ENCODE measurements at places on chromosomes 1 and 21.

- no peak for DNase-seq
Measured at GRCh38 chr1:15557594-15557993, 27.3 kb downstream of the AGMAT start.

GRCh38 chr1:197092491-197093023 lies 25.5 kb upstream of the F13B start:
- DNase-seq = no peak

DNA sequence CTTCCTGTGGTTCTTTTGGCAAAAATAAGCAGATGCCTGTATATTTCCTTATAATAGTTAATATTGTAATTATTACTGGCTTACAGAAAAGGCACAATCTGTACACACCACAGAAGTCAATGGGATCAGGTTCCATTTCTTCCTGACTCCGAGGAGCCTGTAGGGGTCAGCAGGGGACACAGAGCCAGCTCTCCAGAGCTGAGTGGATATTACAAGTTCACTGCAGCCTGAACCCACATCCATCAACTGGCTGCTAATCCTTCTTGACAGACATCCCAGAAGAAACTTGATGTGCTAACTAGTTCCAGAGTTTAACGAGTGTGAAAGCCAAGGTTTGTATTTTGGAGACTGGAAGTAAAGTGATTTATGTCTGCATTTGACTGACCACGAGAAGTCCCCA lies 203.8 kb downstream of the LMX1A start:
- DNase-seq = no peak

DNA sequence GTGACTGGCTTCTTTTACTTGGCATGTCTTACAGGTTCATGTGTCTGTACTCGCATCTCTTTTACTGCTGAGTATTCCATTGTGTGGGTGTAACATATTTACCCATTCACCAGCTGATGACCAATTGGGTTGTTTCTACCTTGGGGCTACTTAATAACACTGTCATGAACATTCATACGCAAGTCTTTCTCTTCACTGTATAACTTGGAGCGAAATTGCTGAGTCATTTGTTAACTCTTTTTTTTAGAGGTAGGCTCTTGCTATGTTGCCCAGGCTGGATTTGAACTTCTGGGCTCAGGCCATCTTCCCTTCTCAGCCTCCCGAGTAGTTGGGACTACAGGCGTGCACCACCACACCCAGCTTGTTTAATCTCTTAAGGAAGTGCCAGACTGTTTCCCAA lies 6.5 kb downstream of the PYCR2 start:
- DNase-seq = no peak

DNA sequence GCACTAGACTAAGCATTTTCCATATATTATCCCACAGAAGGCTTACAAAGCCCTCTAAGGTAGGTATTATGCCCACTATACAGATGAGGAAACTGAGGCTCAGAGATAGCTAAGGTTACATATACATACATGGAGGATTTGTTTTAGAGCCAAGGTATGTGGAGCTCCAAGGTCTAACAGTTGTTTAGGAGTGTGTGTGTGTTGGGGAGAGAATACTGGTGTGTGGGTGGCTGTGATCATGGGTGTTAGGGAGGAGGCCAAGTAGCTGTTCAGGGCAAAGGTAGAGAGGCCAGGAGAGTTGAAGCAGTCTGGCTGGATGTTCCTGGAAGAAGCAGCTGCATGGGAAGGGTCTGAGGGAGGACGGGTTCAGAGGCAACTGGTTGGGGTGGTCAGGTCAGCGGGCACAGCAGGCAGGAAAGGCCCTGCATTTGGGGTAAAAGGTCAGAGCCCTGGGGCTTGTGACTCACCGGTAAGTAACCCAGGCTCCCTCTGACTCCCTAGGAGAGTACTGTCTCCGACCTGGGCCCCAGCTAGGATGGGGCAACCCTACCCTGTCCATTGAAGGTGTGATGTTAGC lies 5.1 kb upstream of the LDLRAP1 start:
- no peak for DNase-seq

DNA sequence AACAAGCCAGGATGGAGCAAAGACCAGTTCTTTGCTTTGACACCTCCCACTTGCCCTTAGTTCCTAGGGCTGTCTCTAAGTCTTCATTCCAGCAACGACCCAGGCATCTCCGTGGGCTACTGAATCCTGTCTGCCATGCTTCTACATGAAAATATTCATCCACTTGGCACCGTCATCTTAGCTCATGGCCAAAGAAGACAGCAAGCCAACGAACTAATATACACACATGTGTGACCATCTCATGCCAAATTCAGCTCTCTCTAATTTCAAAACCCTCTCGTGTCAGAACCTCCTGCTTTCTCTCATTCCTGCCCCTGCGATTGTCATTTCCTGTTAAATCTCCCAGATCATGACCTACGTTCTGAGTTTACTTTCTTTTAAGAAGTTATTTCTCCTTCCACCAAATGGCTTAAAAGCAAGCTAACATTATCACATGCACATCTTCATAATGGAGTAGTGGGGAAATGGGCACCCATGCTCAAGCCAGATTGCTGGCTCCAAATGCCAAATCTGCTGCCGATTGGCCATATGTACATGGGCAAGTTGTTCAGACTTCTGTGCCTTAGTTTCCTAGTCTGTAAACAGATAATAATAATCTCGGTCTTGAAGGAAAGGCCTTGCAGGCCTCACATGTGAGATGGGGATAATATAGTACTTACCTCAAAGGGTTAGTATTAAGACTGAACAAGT lies 373.4 kb downstream of the USH2A start:
- DNase-seq = no peak

GRCh38 chr1:242524571-242525359 lies at the start of gene PLD5:
Gene PLD5 (minus strand): TSS chr1:242524697.
- DNase-seq = no peak

DNA sequence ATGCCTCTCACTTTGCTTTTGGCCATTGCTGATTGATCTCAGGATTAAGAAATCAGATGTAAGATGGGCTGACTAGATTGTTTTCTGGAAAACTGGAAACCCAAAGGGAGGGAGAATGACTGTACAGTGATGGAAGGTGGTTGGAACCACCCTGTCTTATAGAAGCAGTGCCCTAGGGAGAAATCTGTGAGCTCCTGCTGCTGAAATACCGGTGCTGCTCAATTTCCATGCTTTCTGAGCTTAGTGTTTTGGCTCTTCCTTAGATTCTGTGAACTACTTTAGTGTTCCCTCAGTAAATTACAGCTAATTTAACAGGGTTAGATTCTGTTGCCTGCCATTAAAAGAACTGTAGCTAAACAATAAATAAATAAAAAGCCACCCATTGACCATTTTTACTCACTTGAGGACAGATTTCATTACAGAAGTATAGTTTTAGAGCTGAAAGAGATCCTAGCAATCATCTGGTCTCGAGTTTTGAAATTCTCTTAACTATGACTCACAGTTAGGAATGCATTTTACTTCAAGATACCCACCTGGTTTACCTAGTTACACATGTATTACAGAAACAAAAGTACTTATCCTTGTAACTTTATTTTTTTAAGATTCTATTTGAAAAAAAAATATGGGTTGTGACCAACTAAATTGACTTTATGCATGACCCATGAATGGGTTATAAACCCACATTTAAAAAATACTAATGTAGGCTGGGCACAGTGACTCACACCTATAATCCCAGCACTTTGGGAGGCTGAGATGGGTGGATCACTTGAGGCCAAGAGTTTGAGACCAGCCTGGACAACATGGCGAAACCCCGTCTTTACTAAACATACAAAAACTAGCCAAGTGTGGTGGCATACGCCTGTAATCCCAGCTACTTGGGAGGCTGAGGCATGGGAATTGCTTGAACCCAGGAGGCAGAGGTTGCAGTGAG lies 33.2 kb downstream of the CAMSAP2 start:
- DNase-seq = no peak

DNA sequence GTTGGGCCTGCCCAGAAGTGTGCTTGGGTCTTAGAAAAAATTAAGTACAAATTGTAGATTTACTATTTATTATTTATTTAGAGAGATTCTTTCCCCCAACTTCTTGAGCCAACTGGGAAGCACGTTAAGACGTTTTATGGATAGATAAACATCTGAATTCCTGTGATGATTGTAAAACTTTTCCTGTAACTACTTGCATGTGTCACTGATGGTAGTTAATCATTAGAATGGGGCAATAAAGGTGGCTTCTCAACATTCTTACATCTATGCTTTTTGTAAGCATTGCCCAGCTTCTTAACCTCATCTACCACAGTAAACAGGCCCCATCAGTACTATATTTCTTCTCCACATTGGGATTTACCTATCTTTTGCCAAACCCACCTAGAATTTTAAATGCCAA lies 559.8 kb downstream of the LMO4 start:
- no peak for DNase-seq

- DNase-seq = no peak
Measured at GRCh38 chr21:41923631-41924367, 30.0 kb downstream of the C2CD2 start.

DNA sequence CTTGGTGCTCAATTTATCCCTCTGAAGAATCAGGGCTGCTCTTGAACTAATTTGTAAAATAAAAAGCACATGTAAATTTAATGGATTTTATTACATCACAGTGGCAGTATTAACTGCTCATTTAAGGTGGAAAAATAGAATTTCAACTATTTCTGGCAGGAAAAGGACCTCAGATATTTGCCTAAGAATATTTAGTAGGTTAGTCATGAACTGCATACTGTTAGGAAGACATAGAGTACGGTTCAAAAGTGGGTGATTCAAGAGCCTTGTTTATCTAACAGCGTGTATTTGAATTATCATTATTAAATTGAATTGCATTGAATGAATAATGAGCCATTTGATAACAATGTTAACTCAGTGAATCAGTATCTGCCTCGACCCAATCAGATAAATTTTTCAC lies 248.8 kb upstream of the PBX1 start:
- no peak for DNase-seq

GRCh38 chr1:19087737-19088594 lies 122.1 kb downstream of the UBR4 start:
- DNase-seq = no peak

DNA sequence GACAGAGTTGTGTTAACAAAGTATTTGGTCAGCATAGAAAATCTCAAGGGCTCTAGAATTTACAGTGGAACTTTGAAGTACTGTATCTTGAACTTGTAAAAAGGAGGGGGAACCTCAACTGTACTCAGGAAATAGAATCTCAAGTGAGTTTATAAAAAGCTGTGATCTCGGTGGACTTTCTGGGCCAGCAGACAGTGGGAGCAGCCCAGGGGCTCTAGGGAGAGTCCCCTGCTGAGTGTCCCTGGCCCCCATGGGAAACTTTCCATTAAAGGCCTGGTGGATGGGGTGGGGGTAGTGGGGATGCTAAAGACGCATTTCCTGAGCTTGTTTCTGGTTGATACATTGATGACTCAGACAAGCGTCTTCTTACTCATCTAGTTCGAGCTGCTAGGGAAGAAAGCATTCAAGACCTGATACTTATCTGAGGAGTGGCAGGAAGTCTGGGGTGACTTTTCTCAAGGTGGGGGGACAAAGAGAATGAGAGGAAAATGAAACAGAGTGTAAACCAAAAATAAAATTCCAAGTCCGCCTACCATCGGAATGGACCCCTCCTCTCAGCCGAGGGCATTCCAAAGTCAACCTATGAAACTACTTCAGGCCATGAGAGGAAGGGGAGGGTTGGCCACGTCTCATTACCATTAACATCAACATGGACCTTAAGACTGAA lies 65.5 kb downstream of the NID1 start:
- DNase-seq = peak; percentile 56

DNA sequence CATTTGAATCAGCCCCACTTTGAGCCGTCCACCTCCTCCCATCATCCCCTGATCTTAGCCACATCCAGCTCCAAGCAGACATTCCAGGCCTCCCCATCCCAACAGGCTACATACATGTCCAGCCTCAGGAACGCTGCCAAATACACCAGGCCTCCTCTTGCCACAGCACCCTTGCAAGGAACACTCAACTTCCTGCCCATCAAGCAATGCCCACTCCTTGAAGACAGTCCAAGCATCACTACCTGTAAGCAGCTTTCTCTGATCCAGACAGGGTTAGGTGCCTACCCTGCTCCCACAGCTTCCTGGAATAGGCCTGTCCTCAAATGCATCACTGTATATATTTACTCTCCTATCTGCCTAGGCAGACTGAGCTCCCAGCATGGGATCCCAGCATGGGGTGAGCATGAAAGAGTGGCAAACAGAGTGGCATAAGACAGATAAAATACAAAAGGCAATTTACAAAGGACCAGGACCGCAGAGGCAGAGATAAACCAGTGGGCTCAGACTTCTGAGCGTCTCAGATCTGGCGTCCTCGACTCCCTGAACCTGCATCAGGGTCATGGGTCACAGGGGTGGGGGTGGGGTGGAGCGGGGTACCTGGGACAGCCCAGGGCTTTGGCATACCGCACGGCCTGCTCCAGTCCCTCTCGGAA lies 816 bp downstream of the HYI start:
- no peak for DNase-seq

GRCh38 chr1:5367306-5367705 lies 624.9 kb downstream of the NPHP4 start:
- DNase-seq = no peak

DNA sequence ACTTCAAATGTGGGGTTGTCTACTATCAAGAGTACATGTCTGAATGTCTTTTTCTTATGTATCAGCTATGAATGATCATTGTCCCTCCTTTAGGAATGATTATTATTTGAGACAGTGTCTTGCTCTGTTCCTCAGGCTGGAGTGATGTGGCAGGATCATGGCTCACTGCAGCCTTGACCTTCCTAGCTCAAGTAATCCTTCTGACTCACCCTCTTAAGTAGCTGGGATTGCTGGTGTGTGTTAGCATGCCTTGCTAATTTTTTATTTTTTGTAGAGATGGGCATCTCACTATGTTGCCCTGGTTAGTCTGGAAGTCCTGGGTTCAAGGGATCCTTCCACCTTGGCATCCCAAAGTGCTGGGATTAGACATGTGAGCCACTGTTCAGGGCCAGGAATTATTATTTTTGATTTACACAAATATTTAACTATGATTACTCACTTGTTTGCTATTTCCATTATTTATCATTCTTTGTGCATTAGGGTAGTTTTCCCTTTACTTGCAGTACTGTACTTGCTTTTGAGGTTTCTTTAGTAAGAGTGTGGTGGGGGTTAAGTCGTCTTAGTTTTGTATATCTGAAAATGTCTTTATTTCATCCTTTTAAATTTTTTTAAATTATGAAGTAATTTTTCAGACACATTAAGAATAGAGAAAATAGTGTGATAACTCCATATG lies 12.8 kb downstream of the S100A7 start:
- DNase-seq = no peak

DNA sequence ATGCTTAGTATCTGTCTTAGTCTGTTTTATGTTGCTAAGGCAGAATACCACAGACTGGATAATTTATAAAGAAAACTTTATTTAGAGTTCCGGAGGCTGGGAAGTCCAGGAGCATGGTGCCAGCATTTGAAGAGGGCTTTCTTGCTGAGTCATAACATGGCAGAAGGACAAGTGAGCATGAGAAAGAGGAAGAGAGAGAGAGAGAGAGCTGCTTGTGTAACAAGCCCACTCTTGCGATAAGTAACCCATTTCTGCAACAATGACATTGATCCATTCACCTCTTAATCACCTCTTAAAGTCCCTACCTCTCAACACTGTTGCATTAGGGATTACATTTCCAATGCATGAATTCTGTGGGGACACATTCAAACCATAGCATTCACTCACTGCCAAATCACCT lies 11.7 kb upstream of the MYOCOS start:
- DNase-seq = no peak

GRCh38 chr1:158126425-158126824 lies 54.3 kb upstream of the CD1D start:
- DNase-seq = no peak

- no peak for DNase-seq
Measured at GRCh38 chr1:163928651-163929050, 606.9 kb downstream of the NUF2 start.

GRCh38 chr1:12527564-12527963 lies 90.4 kb downstream of the DHRS3 start:
- no peak for DNase-seq
